ENCODE measurements at places on chromosomes 16 and 17.

DNA sequence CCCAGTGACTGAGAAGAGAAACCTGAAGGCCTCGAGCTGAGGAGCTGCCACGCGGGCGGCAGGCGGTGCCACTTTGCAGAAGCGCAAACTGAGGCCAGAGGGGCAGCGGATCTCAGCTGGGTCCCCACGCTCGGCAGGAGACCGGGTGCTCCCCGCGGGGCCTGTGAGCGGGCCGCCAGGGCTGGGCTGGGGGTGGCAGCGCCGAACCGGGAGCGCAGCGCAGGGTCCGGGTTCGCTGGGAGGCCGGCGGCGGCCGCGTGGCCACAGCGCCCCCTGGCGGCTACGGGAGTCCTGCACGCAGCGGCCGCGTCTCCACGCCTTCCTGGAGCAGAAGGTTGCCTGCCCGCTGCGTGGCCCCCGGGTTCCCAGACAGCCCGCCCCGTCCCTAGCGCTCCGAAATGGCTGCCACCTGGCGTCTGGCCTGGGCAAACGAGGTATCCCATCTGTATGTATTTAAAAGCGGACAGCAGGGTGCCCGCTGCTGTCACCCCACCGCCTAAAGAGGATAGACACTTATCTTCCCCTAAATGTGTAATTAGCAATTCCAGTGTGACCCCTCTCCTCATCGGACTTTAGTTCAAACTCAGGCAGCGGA lies 96.1 kb upstream of the CDH5 start:
- peak; percentile 71 for DNase-seq

DNA sequence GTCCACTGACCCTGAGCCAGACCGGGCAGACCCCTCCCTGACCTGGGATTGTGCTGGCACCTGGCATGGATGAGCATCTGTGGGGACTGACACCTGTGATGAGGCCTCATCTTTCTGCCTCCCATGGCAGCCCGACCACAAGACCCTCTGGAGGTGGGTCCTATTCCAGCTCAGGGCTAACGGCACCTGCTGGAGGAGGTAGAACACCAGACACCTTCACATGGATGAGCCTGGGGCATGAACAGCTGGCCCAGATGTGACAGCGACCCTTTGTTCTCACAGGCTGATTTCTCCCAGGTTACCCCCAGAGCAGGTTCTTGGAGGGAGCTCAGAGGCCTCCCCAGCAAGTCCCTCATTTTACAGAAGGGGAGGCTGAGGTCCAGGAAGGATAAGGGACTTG lies 46.4 kb upstream of the PIK3R6 start:
- no peak for DNase-seq

- DNase-seq: no peak
Measured at GRCh38 chr16:74574146-74574545, 32.8 kb downstream of the GLG1 start.

DNA sequence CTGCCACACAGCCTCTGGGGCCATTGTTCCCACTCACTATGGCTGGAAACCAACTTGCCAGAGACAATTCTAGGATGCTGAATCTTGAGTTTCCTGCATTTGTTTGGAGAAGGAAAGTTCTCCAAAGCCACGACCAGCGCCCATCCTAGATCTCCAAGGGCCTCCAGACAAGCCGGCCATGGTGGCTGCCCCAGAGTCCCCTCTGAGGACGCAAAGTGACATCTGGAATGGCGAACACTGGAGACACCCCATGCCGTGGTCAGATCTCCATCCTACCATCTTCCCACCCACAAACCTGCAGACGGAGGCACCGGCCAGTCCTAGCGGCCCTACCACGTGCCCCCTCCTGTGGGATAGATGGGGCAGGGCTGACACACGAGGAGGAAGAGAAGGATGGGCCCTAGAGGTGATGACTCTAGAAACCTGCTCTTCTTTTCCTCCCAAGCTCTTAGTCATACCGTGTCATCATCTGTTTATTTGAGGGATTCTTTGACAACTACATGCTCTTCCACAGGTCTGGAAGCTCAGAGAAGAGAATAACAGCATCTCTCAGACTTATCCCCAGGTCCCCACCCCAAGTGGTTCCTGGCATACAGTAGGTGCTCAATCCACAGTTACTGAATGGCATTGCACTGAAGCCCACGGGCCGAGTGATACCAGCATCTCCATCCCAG lies 71.3 kb downstream of the MYH11 start:
- DNase-seq: no peak

DNA sequence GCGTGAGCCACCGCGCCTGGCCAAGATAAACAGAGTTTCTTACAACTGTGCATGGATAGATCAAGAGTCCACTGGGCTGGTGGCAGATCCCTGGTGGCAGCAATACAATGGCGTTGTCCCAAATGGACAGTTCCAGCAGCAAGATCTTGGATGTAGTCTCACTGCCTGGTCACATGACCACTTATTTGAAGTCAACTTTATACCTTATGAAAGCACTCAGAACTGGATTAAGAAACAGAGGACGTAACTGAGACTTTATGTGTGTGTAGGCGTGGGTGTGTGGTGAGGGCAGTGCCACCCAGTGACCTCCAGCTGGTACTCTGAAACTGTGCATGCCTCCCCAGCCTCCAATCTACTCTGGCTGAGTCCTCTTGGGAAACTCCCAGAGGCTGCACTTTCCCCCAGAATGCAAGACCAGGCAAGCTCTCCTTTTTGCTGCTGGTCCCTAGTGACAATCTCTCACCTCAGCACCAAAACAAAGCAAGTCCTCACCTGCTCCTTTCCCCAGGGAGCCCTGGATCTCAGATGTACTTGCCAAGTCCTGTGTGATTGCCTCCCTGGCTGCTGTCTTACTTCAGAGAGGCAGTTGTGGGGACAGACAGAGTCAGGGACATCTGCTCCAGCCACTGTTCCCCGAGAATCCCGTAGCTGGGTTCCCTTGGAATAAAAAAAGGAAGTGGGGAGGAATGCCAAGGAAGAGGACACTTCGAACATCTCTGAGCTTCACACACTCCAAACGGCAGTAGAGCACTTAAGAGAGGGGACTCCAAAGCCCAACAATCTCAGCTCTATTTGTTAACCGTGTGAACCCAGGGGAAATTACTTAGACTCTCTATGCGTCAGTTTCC lies 11.7 kb upstream of the ST6GALNAC2 start:
- DNase-seq: no peak

- no peak for DNase-seq
Measured at GRCh38 chr16:31157136-31157535, 7.3 kb upstream of the PRSS36 start.

DNA sequence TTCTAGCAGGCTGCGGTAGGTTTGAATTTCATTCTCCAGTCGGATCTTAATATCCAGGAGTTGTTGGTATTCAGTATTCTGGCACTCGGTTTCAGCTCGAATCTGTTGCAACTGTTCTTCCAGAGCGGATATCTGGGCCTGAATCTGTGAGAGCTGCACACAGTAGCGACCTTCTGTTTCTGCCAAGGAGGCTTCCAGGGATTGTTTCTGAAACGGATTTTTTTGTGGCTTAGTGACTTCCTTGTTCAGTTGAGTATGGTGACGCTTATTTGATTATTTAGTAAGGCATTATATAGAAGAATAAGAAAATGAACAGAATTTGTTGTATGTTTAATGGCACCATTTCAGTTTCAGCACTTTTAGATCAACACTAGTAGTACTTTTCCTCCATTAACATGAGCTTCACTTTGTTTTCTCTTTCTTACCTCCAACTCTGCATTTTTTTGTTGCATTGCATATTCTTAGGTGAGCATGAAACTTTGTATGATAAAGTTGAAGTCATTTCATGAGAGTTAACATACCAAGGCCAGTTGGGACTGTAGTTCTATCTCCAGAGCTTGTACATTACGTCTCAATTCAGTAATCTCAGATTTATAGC lies 2.8 kb downstream of the KRT10 start:
- peak; percentile 6 for DNase-seq

- no peak for DNase-seq
Measured at GRCh38 chr16:7792346-7792745, 459.7 kb downstream of the RBFOX1 start.

- DNase-seq: no peak
Measured at GRCh38 chr17:8029121-8029520, 9.7 kb upstream of the ALOX15B start.

DNA sequence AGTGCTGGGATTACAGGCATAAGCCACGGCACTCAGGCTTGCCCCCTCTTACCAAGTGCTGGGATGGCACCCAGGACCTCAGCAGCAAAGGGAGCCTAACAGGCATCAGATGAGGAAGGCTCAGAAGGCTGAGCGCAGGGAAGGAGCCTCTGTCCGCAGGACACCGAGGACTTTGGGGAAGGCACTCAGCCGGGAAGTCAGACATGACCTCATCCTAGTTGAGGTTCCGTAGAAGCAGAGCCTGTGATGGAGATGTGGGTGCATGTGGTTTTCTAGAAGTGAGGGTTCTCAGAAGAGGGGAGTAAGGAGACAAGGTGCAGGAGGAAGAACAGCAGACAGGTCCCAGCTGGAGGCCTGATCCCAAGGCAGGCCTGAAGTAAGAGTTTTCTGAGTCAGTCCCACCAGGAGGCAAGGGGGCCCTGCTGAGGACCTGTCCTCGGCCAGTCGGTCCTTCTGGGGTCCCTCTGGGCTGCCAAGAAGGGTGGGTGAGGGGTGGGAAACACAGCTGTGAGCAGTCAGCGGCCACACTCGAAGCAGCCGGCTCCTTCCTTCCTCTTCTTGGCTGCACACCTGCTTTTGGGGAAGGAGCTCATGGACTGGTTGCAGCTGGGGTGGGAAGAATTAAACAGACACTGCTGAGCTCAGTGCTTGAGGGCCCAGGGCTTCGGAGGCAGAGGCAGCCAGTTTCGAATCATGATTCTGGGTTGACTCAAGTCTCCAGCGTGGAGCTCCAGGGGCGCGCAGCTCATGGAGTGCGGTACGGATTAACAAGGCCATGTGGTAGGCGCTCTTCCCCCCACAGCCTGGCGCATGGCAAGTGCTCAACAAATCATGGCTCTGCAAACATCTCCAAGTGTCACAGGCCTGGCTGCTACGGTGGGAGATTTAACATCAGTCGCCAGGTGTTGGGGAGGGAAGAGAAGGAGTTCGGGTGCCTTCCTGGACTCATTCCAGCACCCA lies 38.9 kb upstream of the SNN start:
- DNase-seq: no peak

DNA sequence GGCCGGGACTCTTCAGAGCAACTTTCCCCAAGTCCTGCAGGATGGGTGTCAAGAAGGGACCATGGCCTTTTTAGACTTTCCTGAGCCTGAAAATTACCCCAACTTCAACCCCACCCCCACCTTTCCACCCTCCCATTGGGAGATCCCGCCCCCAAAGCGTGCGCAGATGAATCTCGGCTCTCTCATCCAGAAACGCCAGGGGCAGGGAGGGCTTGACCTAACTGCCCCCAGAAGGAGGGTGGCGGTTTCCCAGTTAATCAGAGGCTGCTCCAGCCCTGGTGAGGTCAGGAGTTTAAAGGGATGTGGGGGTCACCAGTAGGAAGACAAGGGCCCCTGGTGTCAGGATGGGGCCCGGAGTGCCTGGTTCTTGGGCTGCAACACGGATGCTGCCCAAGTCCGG lies 480 bp downstream of the KIF19 start:
- DNase-seq: no peak

GRCh38 chr17:57522042-57523005 lies 222.8 kb downstream of the CCDC182 start:
- no peak for DNase-seq

DNA sequence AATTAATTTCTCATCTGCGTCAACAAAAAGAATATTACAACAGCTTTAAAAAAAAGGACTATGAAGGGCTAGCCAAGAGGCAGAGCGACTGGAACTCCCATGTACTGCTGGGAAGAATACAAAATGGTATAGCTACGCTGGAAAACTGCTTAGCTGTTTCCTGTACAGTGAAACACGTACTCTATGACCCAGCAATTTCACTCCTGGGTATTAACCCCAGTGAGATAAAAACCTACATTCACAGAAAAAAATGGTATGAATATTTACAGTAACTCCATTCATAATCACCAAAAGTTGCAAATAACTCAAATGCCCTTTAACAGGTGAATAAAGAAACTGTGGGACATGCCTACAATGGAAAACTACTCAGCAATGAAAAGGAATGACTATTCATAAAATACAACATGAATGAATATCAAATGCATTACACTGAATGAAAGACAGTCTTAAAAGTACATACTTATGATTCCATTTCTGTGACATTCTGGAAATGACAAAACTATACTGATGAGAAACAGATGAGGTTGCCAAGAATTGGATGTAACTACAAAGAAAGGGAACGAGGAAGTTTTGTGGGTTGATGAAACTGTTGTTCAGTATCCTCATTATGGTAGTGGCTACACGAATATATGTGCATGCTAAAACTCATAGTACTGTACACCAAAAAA lies 27.6 kb downstream of the CMTM4 start:
- DNase-seq: no peak

DNA sequence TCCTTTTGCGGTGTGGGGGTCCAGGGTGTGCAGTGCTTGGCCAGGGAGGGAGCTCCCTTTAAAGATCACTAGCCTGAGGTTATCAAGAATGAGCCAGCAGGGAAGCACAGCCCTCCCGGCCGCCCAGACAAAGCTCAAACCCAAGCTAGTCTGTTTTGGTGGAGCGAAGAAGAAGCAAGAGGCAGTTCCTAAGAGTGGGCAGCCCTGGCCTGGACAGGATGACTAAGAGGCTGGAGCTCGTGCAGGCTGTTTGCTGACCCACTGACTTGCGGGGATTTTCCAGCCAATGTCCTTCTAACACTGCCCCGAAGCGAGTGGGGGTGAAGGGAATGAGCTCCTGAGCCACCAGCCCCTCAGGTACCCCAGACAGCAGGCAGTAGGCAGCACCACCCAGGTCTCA lies 134.4 kb downstream of the COPRS start:
- no peak for DNase-seq

- DNase-seq: no peak
Measured at GRCh38 chr16:30473231-30474073, 910 bp downstream of the ITGAL start.

DNA sequence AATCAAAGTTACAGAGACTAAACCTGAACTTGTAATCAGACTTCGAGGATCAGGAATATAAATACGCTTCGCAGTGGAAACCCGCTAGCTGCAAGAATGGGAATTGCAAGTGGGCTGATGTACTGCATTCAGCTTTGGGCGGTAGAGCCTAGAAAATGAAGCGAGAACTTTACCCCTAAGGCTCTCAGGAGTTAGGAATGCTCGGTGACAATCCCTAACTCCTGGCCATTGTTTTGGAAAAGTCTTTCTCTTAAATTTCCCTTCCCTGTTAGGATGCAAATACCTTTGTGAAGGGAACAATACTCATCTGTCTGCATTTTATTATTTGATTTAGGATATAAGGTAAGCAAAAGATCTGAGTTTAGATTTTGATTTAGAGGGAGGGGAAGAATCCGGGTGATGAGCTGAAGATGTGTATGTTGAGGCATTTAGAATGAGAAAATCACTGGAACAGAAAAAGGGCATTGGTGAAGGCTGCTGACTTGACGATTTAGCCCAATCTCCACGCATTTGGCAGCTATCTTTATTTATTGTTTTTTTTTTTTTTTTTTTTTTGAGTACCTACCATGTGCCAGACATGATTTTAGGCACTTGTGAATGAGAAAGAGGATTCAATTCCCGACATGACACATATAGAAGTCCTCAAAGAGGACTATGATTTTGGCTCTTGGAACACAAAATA lies 2.2 kb upstream of the TOX3 start:
- DNase-seq: peak; percentile 69

DNA sequence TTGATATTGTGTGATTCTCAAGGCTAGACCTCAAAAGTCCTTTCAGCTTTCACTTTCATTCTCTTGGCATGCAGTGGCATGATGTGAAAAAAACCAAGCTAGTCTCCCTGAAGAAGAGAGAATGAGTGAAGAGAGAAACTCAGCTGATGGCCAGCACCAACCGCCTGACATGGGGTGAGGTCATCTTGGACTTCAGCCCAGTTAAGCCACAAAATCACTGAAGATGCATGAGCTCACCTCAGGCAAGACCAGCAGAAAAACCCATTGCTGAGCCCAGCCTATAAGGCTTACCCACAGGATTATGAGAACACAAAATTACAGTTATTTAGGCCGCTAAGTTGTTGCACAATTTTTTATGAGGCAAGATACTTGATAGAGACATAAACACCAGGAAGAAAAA lies 496.5 kb downstream of the TOX3 start:
- no peak for DNase-seq

Measured in SK-N-DZ (cell line).